ENCODE measurements at places on chromosomes 3 and 15.

GRCh38 chr15:60351066-60351465 is 46.7 kb downstream of the ANXA2 start:
- DNase-seq, result no peak

DNA sequence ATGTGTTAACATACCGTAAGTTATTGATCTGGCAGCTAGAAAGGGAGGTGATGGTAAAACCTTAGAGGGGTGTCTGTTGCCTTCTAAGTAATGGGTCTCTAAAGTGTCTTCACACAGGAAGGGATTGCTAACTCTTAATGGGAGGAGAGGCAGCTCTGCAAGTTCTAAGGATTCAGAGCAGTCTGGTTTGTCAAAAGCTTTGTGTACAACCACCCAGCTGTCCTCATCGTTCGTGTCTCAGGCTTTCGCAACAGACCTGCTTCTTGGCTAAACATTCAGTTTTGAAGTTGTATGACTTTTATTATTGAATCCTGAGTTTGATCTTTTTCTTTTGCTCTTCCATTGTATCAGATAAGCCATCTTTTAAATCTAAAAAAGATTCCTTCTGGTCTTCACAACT is 404.9 kb downstream of the SQOR start:
- no peak for DNase-seq

DNA sequence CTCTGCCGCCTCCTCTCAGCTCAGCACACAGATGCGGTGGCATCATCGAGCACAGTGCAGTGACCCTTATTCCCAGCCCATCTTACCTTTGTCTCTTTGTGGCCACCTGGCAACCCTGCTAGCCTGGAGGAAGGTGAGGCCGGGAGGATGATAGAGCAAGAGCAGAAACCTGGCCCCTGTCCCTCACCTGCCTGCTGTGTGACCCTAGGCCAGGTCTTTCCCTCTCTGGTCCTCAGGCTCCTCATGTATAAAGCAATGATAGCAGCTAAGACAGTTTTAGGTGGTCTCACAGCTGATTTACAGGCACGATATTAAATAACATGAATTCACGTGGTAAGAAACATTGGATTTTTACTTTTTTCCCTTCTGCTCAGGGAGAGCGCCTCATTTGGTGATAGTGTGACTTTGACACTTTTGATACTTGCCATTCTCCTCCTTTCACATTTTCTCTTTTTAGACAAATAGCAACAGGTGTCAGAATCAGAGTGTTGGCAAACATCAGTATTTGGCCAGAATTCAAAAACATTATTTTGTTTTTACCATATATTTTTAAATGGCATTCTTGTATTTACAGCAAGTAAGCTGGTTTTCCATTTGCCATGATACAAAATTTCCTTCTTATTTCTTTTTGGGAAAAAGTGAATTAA is 29.5 kb upstream of the CTSH start:
- no peak for DNase-seq

- no peak for DNase-seq
Measured at GRCh38 chr3:127389420-127389819, 101.6 kb upstream of the PRR20G start.

- no peak for DNase-seq
Measured at GRCh38 chr3:136910697-136911096, 47.1 kb upstream of the IL20RB start.

GRCh38 chr3:43154980-43155379 is 49.1 kb upstream of the POMGNT2 start:
- DNase-seq, result no peak

DNA sequence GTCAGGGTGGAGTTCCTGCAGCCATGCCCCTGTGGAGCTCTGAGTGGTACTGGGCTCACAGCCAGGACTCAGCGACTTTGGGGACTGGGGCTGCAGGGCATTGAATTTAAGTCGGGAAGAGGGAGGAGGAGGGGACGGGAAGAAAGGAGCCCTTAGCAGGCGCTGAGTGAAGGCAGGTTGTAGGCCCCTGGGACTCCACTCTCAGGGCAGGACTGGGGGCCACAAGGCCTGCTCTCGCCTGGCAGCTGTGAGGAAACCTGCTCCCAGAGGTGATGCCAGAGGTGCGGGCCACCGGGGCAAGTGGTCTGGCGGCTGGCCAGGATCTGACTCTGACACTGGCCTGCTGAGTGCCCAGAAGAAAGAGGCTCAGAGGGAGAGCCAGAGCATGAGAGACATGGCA is 73.5 kb downstream of the EPHB3 start:
- no peak for DNase-seq

GRCh38 chr15:37882640-37883039 is 51.8 kb upstream of the TMCO5A start:
- no peak for DNase-seq

GRCh38 chr3:46442576-46443530 is 21.9 kb downstream of the LTF start:
- no peak for DNase-seq

GRCh38 chr15:53716909-53717876 is 42.3 kb downstream of the WDR72 start:
- no peak for DNase-seq

- DNase-seq, result no peak
Measured at GRCh38 chr3:151351219-151351618, 21.9 kb upstream of the P2RY13 start.

GRCh38 chr3:167899093-167899492 is 163.6 kb downstream of the SERPINI1 start:
- DNase-seq, result no peak

DNA sequence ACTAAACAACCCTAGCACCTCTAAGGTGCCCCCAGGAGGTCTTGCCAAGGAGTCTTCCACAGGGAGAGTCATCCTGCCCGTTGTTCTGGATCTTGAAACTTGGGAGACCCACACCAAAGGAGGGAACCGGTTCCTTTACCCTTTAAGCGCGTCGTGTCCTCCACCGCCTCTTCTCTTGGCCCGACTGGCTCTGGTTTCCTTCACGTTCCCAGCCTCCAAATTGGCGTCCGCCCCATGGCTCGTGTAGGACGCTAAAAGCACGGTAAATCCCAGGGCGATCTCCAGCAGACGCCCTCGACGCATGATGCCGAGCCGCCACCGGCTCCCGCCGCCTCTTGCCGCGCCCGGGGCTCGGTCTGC is 1.1 kb downstream of the FBN1 start:
- DNase-seq, result no peak

- DNase-seq, result no peak
Measured at GRCh38 chr15:58293622-58294550, 137.9 kb upstream of the LIPC start.

- DNase-seq, result no peak
Measured at GRCh38 chr3:49867400-49867799, 2.3 kb downstream of the CAMKV start.

GRCh38 chr3:141059816-141060215 is 8.7 kb downstream of the SPSB4 start:
- no peak for DNase-seq

- DNase-seq, result peak; percentile 1
Measured at GRCh38 chr15:94670438-94671034, 439.2 kb downstream of the MCTP2 start.

- no peak for DNase-seq
Measured at GRCh38 chr3:130906374-130906995, 12.6 kb downstream of the ATP2C1 start.

- no peak for DNase-seq
Measured at GRCh38 chr3:110164632-110165369, 827.5 kb upstream of the DPPA4 start.

- DNase-seq, result no peak
Measured at GRCh38 chr15:79978260-79978654, 7.3 kb upstream of the BCL2A1 start.

GRCh38 chr15:85828874-85829273 is 34.1 kb upstream of the KLHL25 start:
- no peak for DNase-seq

DNA sequence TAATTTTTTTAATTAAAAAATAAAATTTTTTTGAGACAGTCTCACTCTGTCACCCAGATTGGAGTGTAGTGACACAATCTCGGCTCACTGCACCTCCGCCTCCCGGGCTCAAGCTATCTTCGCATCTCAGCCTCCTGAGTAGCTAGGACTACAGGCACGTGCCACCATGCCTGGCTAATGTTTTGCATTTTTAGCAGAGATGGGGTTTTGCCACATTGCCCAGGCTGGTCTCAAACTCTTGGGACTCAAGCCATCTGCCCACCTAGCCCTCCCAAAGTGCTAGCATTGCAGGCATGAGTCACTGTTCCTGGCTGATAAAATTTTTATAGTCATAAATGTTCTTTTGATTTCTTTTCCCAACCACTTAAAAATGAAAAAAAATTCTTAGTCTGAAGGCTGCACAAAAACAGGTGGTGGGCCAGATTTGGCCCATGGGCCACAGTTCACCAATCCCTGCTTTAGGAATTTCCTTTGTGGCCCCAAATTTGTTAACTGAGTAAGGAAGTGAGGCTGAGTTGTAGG is 9.2 kb downstream of the UBA5 start:
- no peak for DNase-seq

GRCh38 chr3:78969483-78969882 is 798.3 kb downstream of the ROBO1 start:
- DNase-seq, result no peak

- no peak for DNase-seq
Measured at GRCh38 chr15:57307527-57308169, 68.7 kb upstream of the CGNL1 start.

DNA sequence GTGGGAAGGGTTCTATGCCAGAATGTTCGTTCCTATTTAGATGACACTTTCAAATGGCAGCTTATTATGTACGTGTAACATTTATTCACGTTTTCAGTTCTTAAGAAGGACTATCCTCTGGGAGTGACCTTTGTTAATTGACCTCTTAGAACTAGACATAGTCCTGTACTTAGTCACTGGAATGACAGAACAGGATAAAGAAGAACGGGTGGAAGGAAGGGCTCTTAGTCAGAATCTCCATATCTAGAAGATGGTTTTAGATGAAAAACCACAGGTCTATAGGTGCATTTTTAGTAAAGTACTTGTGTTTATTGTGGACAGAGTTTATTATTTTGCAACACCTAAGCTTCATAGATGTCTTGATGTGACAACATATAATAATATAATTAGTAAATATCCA is 6.5 kb downstream of the METTL6 start:
- DNase-seq, result no peak

DNA sequence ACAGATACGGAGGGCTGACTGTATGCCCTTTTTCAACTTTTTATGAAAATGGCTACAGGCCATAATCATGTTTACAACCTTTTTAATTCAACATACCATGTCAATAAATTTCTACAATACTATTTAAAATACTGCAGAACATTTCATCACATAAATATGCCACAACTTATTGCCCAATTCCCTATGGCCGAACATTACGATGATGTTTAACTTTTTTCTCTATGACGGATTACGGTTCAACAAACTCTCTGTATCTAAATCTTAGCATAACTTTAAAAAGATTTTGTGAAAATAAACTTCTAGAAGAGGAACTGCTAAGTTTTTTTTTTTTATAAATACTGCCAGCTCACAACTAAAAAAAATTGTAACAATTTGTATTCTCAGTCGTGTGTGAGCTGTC is 220.4 kb downstream of the OSBPL10 start:
- no peak for DNase-seq

GRCh38 chr15:83720468-83720867 is 66.5 kb downstream of the ADAMTSL3 start:
- no peak for DNase-seq

- no peak for DNase-seq
Measured at GRCh38 chr15:70186152-70186551, 88.4 kb upstream of the TLE3 start.
